Dermis blood vessel endothelial cell (primary cell): ENCODE measurements at places on chromosomes 16 and 17. TPM values are rescaled to one million over a fixed set of nuclear protein-coding genes. Genes with fewer than 3 reads are reported as not detected.

The RCVRN gene
- total RNA-seq, result not detected in 2 replicates

The C1QL1 gene
- 0.14 TPM in 1 of 2 replicates, not detected in the other for total RNA-seq

The PRAC1 gene
- total RNA-seq, result not detected in 2 replicates

The C17orf107 gene
- 0.68 and 1.1 TPM in 2 replicates for total RNA-seq

The SMIM5 gene
- total RNA-seq, result 0.09 TPM in 1 of 2 replicates, not detected in the other

The RUNDC3A gene
- total RNA-seq, result under 0.01 TPM in 1 of 2 replicates, not detected in the other

The LHX1 gene
- 0.17 TPM in 1 of 2 replicates, not detected in the other for total RNA-seq

The MT1G gene
- total RNA-seq, result not detected in 2 replicates

The GH1 gene
- total RNA-seq, result not detected in 2 replicates

The CD300E gene
- total RNA-seq, result not detected in 2 replicates

The SOST gene
- 0.05 TPM in 1 of 2 replicates, not detected in the other for total RNA-seq

The LAT gene
- total RNA-seq, result 0.68 and 1.2 TPM in 2 replicates

The TMEM235 gene
- 0.51 and 0.84 TPM in 2 replicates for total RNA-seq

The KCNJ18 gene
- not detected in 2 replicates for total RNA-seq

The CRHR1 gene
- not detected in 2 replicates for total RNA-seq
